ENCODE measurements at places on chromosomes 5 and 9.

DNA sequence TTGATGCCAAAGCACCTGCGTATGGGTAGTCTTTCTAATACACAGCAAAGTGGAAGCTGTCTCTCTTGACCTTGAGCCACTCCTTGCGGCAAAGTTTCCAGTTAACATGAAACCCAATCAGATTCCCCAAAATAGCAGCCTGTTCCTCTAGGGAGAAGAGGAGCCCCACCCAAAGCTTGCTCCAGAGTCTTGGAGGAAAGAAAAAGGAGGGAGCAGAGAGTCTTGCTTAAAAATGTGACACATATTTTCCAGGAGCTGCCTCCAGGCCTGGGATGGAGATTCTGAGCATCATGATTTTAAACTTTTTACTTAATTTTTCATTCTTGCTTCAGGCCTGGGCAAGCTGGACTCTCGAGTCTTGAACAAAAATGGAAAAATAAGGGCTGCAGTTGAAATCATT lies 223.5 kb upstream of the TNC start:
- no peak for DNase-seq

- no peak for DNase-seq
Measured at GRCh38 chr9:112559629-112560413, 73.2 kb downstream of the KIAA1958 start.

GRCh38 chr5:93584596-93585040 lies 1.6 kb downstream of the NR2F1 start:
- DNase-seq, result no peak

GRCh38 chr5:179142434-179143198 lies 82.4 kb downstream of the ZNF354C start:
- no peak for DNase-seq

DNA sequence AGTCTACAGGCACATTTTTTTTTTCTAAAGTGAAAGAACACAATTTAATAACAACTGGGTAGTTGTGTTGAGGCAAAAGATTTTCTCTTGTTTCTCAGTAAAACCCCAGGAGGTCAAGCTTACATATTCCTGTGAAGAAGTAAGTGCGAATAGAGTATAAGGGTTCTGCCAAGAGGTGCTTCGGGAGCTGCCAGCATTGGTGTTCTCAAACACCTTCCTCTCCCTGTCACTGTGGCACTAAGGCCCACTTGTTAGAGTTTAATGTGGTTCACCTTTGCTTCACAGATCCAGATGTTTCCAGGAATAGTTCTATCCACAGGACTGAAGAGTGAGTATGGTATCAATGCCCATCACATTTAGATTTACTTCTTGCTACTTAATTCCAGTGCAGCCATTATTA lies 91.7 kb upstream of the C6 start:
- DNase-seq, result no peak

GRCh38 chr9:130243015-130243881 lies 22.3 kb upstream of the HMCN2 start:
- peak; percentile 74 for DNase-seq

DNA sequence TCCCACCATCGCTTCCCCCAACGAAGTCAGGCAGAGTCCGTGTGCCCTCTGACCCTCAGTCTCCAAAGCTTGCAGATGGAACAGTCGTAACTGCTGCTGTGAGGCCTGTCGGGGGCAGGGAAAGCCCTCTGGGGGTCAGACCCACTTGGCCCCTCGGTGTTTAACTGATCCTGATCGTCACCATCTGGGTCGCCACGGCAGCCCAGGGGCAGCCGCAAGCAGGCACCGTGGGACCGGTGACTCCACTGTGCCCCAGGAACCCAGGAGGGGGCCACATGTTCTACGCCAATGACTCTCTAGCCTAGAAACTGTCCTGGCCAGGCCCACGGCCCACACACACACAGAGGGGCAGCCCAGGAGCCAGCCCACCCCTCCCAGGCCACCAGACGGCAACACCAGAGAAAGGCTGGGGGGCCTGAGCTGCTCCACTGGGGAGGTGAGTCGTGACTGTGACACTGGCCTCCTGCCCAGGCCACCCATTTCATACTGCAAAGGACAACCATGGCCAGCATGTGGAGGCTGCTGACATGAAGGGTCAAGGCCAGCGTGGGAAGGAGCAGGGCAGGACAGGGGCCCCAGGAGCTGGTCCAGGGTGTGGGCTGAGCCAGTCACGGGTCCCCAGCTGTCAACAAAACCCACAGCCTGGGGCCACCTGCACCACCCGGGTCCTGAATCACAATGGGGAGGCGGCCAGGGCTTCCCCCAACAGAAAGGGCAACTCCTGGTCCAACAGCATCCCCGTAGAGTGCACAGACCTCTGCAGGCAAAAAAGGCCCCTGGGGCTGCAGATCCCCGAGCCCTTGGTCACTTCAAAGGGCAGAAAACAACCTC lies 20.8 kb downstream of the VAV2 start:
- no peak for DNase-seq

GRCh38 chr5:143613329-143613728 lies 198.6 kb upstream of the HMHB1 start:
- no peak for DNase-seq

- DNase-seq, result no peak
Measured at GRCh38 chr5:127518319-127518621, 830 bp downstream of the PRRC1 start.

DNA sequence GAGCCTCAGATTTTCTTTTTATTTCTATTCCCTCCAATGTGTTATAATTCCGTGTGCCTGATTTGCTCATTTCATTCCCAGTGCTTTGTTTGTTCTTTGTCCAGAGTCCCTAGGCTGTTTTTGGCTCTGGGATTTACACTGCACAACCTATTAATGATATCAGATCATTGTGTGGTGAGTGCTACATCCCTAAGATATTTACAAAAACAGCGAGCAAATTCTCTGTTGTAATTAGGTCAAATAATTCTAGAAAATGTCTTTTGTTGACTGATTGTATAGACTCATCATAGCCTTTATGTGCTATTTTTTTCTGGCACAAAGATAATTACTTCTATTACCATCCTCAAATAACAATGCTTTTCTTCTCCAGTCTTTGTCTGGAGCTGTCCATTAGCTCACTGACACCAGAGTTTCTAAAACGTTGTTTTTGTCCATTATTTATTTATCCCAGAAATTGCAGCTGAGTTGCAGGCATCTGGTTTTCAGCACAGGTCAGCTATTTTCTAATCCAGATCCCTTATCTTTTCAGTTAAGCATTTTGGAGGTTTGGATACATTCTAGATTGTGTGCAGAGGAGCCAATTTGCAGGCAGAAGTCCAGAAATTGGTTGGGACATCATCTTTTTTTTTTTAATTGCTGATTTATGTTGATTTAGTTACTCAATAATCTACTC lies 379.9 kb upstream of the DMAC1 start:
- DNase-seq, result peak; percentile 34

GRCh38 chr9:105273731-105274130 lies 29.3 kb downstream of the SLC44A1 start:
- no peak for DNase-seq

DNA sequence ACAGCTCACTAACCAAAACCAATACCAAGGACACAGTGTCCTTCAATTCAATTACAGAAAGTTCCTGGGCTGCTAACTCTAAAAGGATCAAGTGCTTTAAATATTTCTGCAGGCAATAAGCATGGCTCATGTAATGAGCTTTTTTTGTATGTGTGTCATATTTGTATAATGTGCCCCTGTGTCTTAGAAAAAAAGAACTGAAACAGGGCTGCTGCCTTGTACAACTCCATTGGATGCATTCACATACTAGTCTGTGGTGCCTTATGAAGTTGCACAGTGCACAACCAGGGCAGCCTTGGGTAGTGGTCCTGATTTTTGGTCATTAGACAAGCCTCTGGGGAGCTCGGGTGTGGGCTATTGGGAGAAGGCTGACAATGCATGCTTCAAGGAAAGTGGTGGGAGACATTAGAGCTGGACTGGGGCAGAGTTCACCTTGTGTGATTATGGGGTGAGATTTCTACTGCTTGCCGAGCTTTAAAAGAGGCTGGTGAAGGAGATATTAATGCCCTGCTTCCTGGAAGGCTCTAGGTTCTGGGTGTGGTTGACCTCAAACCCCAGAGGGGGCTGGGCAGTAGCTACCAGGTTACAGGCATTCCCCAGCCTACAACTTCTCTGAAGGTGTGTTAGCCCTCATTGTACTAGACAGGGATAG lies 3.6 kb upstream of the CPEB4 start:
- no peak for DNase-seq

DNA sequence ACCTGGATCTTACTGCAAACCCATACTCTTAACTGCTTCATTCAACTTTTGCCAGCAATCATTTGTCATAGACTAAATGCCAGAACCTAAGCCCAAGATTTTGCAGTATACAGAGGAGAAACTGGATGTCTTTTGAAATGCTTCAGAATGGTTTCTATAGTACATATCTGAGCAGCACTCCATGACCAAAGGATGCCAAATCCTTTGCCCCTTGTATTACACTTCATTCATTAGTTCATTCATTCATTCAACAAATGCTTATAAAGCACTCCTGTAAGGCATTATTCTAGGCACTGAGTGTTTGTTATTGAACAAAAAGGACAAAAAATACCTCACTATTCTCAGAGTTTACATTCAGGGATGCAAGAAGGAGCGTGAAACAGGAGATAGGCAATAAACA lies 119.9 kb downstream of the SLC1A3 start:
- no peak for DNase-seq

DNA sequence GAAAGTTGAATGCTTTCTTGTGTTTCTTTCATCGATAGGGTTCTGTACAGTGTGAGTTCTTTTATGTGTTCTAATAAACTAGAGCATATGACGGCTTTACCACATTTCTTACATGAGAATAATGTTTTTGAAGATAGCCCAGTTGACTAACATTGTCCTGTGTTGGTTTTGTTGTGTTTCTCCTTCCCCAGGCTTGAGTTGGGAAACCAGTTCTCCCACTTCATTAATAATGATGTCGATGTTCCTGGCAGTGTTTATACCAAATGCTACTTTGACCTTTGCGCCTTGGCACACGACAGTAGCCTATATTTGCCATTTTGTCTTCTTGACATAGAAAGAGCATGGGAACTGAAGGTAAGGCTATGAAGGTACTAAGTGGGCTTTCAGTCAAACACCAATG lies 14.4 kb upstream of the ZNF782 start:
- no peak for DNase-seq

DNA sequence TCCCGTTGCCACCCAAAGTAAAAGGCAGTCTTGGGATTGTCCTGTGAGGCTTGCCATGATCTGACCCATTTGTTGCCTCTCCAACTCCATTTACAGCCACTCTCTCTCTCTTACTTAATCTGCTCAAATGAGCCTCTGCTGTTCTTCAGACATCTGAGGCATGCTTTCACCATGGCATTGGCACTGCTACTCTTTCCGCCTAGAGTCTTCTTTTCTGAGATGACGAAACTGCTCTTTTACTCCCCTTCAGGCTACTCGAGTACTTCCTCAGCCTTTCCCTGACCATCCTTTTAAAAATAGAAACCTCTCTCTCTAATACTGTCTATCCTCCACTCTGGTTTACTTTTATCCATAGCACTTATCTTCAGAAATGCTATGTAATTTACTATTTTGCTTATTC lies 9.0 kb downstream of the FOCAD start:
- DNase-seq, result no peak

GRCh38 chr5:90941002-90941720 lies 382.6 kb downstream of the ADGRV1 start:
- DNase-seq, result peak; percentile 22

DNA sequence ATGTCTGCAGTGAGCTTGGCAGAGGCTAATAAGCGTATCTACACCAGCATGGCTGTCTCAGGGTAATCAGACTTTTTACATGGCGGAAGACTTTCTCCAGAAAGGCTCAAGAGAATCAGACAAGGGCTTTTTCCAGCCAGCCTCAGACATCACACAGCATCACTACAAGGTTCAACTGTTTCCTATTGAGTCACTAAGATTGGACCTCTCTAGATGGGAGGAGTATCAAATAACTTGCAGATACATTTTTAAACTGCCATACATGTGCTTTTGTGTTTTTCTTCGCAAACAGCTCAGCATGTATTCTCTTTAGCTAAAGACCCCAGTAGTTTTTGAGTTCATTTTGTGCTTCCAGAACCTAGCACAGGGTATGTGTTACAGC lies 22.9 kb upstream of the PIK3R1 start:
- DNase-seq, result no peak

- no peak for DNase-seq
Measured at GRCh38 chr9:81787747-81788632, 98.6 kb upstream of the TLE1 start.

GRCh38 chr5:145859897-145860296 lies 12.9 kb downstream of the GRXCR2 start:
- no peak for DNase-seq

DNA sequence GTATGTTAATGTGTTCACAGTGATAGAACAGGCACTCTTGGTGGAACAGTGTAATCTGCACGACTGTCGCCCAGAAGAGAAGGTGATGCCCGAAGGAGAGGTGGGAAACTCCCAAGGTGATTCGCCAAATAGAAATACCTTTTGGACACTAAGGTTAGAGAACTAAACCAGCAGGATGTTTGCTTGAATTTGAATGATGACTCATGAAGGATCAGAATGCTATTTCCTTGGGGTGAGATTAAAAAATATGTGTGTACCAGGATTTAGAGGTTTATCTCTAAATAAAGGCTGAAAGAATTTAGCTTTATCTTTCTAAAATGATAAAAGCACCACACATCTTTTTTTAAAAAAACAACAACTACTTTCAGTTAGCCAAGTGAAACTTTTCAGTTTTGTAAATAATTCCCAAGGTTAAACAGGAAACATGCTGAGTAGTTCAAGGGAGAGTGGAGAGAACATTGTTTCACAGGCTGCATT lies 297.4 kb upstream of the TAS2R1 start:
- no peak for DNase-seq

GRCh38 chr5:12250454-12250853 lies 346.2 kb upstream of the CTNND2 start:
- DNase-seq, result no peak

GRCh38 chr5:154260224-154260927 lies 69.8 kb downstream of the GALNT10 start:
- peak; percentile 51 for DNase-seq

- peak; percentile 83 for DNase-seq
Measured at GRCh38 chr5:115309751-115310370, 13.4 kb upstream of the CCDC112 start.

GRCh38 chr5:67502951-67503350 lies 306.4 kb upstream of the CD180 start:
- no peak for DNase-seq

- DNase-seq, result no peak
Measured at GRCh38 chr9:5470122-5470521, 19.8 kb downstream of the CD274 start.

DNA sequence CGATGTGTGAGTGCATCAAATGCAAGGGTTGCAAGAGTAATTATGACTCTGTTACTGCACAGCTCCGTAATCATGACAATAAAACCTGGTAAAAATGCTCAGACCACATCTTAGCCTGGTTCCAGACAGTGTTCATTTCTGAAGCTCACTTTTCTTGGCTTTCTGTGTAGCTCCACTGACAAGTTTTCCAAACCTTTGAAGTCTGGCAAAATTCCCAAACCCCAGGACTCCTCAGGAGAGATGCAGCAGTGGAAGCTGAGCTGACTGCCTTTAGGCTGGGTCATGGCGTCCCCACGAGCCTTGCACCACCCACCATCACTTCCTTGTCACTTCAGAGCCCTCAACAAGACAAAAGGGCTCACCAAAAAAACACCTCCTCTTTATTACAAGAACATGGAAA lies 131.6 kb upstream of the TAS2R1 start:
- DNase-seq, result no peak

- DNase-seq, result no peak
Measured at GRCh38 chr9:113921396-113921925, 45.4 kb downstream of the ZNF618 start.

Data from brain (organoid and tissue), 16 donors.